ENCODE measurements at places on chromosomes 5 and 9.

DNA sequence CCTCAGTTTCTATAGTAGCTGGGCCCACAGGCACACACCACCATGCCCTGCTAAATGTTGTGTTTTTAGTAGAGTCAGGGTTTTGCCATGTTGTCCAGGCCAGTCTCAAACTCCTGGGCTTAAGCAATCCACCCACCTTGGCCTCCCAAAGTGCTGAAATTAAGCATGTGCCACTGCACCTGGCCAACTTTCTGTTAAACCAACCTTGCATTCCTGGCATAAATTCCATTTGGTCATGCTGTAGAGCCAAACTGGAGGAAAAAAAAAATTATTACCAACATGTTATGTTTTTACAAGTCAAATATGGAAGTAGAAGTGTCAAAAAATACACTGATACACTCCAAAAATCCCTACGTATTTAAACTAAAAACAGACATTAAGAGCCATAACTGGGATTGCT lies 54.1 kb downstream of the ERMP1 start:
- no peak for DNase-seq

DNA sequence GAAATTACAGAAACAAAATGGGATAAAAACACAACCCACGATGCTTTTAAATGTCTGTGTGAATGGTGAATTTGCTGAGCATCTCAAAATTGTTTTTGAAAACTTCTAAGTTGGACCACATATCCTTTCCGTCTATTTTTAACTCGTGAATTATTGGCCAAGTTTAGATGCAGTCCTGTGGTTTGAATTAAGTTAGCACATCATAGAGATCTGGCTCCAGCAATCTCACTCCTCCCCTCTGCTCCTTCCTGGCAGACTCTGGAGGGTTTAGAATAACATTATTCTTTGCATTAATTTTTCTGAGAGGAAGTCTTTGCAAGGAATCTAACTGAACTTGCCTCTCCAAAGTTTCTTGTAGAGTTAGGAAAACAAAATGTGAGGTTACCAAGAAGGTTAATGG lies 14.5 kb upstream of the ANKRD55 start:
- DNase-seq, result peak; percentile 51

DNA sequence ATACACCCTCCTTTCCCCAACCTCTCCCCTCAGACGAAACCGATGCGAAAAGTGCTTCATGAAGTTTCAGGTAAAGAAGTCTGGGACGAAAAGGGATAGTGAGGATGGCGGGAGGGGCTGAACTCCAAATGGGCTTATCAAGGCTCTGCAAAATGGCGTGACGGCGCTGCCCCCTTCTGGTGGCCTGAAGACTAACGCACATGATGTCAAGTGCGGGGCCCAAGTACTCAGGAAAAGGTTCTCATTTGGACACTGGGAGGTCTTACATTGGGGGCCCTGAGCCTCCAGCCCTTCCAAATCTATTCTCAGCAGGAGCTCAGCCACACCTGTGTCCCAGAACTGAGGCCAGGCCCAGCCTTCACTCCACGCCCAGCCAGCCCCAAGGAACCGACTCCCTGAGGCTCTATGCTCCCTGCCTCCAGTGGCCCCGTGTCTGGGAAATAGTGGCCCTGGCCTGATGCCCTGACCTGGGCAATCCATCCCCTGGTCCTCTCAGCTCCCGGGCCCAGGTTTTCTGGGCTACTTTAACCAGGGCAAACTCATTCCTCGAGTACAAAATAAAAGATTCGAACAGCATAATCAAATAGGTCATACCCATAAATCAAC lies 119.9 kb downstream of the KCNIP1 start:
- peak; percentile 56 for DNase-seq

- no peak for DNase-seq
Measured at GRCh38 chr9:98570663-98571440, 137.9 kb downstream of the GABBR2 start.

DNA sequence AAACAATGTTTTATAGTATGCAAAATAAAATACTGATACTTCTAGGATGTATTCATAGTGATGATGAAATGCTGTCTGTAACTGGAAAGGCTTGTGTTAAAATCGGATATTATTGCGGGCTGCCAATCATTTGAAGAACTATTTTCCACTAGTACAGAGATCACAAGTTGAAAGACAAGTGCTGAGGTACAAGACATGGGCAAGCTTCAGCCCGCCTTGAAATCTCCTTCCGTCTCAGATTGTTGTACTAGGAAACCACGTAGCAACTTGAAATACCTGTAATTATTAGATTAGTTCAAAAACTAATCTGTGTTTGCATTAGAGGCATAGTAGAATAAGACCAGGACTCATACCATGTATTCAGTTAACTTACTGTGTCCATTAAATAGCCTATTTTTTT lies 218.2 kb downstream of the ARHGEF28 start:
- DNase-seq, result no peak

DNA sequence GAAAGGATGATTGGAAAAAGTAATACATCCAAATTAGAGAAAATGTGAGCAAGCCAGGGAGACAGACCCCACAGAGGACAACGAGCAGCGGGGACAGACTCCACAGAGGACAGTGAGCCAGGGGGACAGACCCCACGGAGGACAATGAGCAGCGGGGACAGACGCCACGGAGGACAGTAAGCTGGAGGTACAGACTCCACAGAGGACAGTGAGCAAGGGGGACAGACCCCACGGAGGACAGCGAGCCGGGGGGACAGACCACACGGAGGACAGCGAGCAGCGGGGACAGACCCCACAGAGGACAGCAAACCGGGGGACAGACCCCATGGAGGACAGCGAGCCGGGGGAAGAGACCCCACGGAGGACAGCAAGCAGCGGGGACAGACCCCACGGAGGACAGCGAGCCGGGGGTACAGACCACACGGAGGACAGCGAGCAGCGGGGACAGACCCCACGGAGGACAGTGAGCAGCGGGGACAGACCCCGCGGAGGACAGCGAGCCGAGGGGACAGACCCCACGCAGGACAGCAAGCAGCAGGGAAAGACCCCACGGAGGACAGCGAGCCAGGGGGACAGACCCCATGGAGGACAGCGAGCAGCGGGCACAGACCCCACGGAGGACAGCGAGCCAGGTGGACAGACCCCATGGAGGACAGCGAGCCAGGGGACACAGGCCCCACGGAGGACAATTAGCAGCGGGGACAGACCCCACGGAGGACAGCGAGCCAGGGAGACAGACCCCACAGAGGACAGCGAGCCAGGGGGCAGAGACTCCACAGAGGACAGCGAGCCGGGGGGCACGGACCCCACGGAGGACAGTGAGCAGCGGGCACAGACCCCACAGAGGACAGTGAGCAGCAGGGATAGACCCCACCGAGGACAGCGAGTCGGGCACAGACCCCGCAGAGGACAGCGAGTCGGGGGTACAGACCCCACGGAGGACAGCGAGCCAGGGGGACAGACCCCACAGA lies 1.9 kb upstream of the ZDHHC11 start:
- DNase-seq, result no peak

DNA sequence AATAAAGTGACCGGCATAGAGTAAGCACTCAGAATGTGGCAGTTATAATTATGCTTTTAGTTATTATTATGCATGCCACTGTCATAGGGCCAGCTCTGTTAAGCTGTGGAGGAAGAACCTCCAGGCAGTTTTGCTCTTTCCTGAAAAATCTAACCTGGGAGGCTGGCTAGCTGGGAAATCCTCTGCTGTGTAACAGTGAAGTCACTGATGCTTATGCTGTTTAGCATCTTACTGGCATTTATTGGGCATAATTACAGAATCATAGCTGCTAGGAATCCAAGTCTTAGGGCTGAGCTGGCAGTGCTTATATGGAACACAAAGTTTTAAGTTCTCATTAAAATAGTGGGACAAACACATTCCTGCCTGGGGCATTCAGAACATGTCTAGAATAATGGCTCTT lies 5.5 kb upstream of the GSN start:
- DNase-seq, result no peak

DNA sequence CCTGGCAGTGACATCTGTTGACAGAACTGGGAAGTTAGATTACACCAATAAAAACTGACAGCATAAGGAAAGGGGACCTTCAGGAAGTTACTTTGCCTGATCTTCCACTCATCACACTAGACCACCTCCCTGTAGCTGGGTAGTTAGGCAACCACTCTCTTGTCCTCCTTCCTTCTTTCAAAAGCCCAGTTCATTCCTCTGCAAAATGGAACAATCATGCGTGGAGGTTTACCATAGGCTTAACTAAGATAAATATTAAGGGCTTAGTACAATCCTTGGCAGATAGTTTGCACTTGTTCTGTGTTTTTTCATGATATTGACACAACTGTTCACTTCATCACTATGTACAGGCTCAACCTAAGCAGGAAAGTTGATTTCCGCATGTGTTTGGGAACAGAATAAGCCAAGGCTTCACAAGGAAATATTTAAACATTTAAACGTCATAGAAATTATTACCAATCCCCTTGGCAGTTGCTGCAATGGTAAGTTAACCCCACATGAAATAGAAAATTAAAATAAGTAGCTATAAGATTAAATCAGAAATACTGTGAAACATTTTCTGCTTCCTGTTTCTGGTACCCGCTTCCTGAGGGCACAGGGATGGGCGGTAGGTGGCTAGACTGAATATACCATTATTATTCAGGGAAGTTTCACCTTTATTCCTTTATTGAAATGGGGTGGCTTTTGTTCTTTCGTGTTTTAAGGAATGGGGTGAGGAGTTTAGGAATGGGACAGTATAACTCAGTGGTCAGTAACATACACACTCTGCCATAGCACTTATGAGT lies 9.9 kb upstream of the PTGER4 start:
- DNase-seq, result no peak

GRCh38 chr5:151363673-151364072 lies 16.3 kb upstream of the SLC36A2 start:
- DNase-seq, result no peak

DNA sequence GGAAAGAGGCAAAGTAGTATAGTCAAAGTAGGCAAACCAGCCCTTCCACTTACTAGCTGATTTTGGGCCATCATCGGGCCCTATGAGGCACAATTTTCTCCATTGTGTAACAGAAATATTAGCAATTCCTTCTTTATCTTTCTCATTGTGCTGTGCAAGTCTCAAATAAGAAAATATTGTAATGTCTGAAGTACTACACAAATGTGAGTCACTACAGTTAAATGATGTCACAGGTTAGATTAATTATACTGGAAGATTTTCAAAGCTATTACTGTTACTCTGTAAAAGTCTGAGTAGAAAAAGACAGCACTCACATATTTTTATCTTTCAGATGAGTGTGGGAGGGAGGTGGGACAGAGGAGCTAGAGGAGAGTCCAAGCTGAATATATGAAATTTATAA lies 12.4 kb upstream of the TMC1 start:
- DNase-seq, result no peak

GRCh38 chr5:55386356-55386755 lies 78.6 kb downstream of the MTREX start:
- no peak for DNase-seq

DNA sequence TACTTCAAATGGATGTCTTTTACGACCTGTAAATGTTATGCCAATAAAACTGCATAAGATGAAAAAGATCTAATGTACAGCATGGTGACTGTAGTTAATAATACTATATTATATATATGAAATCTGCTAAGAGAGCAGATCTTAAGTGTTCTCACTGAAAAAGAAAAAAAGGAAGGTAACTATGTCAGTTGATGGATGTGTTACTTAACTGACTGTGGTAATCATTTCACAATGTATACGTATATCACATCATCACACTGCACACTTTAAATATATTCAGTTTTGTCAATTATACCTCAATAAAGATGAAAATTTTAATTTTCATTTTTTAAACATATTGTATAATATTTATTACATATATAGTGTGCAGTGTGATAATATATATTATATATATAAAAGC lies 31.9 kb downstream of the THBS4 start:
- no peak for DNase-seq

DNA sequence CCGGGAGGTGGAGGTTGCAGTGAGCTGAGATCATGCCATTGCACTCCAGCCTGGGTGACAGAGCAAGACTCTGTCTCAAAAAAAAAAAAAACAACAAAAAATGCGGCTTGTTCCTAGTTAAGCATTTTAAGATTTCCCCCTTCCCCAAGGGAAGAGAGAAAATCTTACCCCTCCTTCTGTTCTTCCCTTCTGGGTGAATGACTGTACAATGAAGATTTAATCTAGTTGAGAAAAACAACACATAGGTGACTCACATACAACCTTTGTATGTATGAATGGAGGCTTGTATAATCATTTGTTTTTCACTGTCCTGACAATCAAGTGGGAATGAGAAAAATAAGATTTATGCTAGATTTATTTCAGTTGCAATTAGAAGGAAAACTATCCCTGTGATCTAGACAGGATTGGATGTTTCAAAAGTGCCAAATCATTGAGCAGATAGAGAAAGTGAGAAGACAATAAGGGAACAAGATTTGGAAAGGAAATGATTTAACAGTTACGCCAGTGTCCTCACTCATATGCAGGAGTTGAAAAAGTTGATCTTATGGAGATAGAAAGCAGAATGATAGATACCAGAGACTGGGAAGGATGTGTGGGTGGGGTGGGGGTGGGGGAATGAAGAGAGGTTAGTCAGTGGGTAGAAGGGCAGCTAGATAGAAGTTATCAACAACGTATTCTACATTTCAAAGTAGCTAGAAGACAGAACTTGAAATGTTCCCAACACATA lies 16.7 kb downstream of the GDA start:
- DNase-seq, result no peak

DNA sequence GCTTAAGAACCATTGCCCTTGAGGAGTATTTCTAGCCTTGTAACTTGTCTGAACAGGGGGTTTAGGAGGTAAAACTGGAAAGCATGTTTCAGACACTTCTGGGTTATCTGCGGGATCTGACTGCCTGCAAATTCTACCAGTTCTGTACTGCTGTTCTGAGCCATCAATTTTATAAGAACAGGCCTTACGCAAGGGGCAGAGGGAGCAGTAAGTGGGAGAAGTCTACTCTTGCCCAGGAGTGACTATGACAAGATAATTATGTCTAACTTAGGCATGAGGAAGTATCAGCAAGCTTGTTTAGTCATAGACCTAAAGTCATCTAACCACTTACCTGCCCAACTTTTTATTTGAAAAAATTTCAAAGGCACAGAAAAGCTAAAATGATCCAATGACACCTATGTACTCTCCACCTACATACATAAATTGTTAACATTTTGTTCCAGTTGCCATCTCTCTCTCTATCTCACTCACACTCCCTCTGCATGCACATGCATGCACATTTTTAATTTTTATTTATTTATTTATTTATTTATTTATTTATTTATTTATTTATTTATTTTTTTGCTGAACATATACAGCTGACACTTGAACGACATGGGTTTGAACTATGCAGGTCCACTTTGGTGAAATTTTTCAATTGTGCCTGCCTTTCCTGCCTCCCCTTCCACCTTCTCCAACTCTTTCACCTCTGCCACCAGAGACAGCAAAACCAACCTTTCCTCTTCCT lies 18.4 kb upstream of the DEPDC1B start:
- no peak for DNase-seq

DNA sequence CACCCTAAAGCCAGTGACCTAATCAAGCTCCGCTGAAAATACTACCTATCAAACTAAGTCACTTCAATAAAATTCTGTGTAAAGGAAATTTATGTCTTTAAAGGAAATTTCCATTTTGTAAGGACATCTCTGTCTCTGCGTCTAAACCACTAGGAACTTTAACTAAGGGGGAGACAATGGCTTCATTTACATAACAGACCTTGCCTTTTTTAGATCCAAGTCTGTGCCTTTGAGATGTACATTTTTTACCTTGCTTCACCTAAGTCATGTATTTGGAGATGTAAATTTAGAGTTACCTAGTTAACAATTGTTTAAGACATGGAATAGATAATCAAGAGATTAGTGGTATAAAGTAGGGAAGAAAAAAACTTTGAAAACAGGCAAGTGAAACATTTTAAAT lies 10.2 kb upstream of the GLT6D1 start:
- DNase-seq, result no peak

- DNase-seq, result no peak
Measured at GRCh38 chr5:162888268-162888667, 549.1 kb upstream of the CCNG1 start.

GRCh38 chr9:15329539-15330109 lies 22.6 kb upstream of the TTC39B start:
- no peak for DNase-seq
